T-cell (primary cell): ENCODE measurements at places on chromosomes 5 and 9.

GRCh38 chr5:128378196-128378595 lies 159.8 kb downstream of the FBN2 start:
- no peak for DNase-seq

DNA sequence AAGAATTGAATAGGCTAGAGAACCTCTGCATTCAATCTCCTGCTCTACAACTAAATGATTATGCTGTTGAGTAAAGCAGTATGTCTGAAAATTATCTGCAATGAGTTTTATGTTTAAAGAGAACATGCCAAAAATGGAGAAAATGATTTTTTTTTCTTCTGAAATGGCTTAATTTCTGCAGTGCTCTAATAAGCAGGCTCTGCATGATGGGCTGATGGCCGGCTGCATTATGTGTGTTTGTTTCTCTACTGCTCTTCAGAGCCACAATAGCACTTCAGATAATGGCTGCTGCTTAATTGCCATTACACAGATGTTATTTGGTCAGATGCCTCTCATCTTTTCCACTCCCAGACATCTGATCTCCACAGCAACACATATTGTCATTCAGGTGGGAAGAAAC lies 286.4 kb upstream of the DMAC1 start:
- DNase-seq, result no peak

GRCh38 chr9:69579760-69580581 lies 92.2 kb downstream of the APBA1 start:
- no peak for DNase-seq

GRCh38 chr5:179292681-179293635 lies 52.3 kb downstream of the ADAMTS2 start:
- no peak for DNase-seq

GRCh38 chr9:125239631-125240597 lies 1.2 kb downstream of the HSPA5 start:
- DNase-seq, result no peak

DNA sequence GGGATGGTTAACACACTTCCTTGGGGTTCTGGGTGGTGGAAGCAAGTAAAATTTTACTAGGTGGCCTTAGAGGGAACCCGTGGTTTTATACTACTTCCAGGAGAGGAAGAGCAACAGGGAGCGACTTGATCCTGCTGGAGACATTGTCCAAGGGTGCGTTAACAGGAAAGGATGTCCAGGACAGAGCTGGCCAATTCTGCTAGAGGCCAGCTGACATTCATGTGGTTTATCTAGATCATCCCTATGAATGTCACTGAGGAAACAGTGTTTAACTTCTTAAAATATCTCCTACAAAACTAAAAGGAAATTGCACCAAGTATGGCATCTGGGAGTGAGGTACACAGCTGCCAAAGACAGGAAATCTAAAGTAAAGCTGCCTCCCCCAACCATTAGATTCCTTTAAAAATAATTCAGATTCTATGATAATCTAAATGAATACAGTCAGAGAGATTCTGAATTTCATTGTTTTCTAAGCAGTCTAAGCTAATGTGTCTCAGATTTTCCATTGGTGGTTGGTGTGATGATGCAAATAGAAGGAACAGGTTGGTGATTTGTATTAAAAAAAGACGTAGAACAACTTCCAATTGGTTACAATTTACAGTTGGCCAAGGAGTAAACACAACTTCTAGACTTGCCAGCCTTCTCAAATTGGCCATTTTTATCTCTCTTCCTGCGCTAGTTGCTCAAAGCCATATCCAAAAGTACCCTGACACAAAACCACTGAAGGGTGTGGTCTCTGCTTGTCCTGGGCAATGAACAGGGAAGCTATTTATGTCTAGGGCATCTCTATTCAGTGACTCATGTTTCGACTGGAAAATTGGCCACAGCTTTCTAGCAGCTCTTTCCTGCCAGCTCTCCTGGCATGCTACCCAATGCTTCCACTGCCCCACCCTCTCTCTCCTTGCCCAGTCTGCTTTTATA lies 574.7 kb upstream of the MEF2C start:
- DNase-seq, result peak; percentile 1

- no peak for DNase-seq
Measured at GRCh38 chr9:5073701-5074100, 88.6 kb downstream of the JAK2 start.

DNA sequence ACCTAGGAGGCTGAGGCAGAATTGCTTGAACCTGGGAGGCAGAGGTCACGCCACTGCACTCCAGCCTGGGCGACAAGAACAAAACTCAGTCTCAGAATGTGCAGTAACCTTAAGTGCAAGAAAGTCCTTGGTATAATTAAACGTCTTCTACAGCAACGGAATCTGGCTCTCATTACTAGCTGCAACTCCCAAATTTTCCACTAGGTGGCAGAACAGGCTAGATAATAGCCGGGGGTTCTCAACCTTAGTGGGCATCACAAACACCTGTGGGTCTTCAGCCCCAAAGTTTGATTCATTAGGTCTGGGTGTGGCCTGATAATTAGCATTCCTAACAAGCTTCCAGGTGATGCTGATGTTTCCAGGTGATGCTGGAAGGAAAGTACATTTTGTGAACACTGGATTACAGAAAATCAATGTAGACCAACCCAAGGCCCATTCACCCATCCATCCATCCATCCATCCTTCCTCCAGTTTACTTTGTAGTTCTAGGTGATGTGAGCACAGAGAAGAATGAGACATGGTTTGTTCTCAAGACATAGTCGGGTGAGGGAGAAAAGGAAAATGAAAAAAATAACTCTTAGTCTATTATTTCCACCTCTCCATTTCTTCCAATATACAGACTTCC lies 37.3 kb downstream of the FBXW2 start:
- DNase-seq, result peak; percentile 58

DNA sequence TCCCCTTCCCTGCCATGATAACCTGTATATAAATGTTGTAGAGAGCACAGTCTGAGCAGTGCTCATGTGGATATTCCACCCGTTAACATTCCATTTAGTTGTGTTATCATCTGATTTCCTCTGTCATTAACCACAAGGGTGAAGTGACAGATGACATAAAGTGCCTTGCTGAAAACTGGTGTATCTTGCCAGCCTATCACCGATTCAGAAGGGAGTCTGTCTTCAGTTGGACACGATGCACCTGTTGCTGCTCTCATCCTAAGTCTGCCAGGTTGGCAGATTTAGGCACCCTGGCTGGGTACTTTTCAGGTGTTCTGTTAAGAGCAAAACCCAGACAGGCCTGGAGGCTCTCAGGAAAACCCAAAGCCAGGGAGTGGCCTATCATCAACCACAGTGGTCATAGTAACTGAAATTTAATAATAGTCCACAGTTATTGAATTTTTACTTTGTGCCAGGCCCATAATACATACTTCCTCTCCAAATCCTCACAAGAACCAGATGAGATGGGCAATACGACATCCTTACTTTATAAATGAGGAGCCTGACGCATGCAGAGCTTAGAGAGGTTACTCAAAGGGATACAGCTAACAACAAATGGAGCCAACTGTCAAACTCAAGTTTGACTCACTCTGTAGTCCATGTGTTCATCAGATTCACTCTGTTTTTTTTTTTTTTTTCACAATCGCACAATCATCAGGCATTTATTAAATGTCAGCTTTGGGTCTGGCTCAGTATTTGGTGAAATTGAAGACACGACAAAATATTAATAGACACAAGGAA lies 100.7 kb upstream of the SPRY4 start:
- no peak for DNase-seq

DNA sequence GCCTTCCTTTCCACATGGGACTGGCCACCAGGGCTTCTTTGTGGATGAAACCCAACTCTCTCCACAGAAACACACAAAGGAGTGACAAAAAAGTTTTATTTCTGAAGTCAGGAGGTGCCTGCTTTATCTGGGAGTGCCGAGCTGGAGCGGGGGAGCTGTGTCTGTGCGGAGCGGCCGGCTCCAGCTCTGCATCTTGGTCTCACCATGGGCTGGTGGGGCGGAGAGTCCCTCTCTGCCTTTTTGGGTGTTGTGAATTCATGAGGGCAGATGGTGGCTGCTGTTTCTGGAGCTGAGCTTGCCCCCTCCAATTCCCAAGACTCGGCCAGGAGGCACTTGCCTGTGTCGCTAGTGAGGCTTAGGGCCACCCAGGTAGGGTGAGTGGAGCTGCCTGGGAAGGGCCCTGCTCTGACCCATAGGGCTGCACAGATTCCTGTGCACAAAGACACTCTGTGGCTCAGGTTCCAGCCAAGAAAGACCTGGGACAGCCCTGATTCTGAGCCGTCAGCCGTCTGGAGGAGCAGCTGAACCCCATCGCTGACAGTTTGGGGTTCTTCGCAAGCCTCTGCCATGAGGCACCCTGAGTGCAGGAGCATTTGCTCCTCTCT lies 1.4 kb downstream of the DBH start:
- no peak for DNase-seq

GRCh38 chr5:162068412-162068811 lies 839 bp downstream of the GABRG2 start:
- no peak for DNase-seq
